ENCODE measurements at places on chromosomes 2 and 18.
A peak's percentile ranks its signal among the peaks of the same experiment; 100 is the strongest.

DNA sequence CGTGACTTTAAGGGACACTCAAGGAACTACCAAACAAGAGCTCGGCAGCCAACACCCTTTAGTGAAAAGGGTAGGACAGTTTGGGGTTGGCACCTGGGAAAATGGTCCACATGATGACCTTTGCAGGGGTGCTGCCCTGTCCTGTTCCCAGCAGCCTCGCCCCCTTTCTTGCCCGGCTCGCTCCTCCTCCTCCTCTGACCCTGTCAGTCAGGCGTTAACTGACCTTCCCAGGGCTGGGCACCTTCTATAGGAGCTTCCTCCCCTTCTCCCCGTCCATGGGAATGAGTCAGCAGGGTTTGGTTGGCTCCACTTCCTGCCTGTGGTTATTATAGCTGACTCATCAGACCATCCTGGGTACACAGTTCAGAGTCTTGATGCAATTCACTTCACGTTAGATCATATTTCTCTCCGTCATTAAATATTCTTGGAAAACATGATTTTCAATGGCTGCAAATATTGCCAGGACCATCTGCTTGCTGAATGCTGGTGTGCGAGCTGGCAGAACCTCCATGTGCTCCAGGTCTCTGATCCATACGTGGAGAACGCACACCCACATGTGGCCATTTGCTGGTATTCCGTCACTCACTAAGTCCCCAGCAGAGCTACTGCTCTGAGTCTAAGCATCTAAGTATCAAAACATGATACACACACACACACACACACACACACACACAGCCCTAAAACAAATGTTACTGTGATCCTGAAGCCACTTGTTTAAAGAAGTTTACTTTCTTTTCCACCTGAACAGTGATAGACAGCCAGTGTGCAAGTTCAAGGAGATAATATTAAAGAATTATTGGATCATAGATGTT is 185.0 kb downstream of the ANAPC1 start:
- DNase-seq, result peak; percentile 90

DNA sequence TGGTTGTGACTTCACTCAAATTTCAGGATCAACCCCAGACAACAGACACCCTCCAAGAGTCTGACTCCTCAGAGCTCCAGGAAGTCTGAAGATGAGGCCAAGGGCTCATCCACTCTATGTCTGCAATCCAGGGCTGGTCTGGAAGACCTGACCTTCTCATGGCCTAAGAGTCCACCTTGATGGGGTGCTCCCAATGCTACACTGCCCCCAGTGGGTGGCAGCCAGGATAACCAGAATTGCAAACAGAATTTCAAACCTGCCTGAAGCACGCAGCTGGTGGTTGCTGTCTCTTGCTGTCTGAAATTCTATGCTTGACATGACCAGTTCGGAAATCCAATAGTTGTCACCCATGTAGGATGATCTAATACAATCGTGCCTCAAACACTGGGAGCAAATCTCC is 96.0 kb downstream of the UXS1 start:
- no peak for DNase-seq

GRCh38 chr2:61995515-61995914 is 90.0 kb downstream of the COMMD1 start:
- DNase-seq, result no peak

GRCh38 chr2:188776634-188777033 is 197.5 kb upstream of the COL3A1 start:
- no peak for DNase-seq

GRCh38 chr2:230520875-230521155 is 104.8 kb downstream of the SP100 start:
- DNase-seq, result no peak

DNA sequence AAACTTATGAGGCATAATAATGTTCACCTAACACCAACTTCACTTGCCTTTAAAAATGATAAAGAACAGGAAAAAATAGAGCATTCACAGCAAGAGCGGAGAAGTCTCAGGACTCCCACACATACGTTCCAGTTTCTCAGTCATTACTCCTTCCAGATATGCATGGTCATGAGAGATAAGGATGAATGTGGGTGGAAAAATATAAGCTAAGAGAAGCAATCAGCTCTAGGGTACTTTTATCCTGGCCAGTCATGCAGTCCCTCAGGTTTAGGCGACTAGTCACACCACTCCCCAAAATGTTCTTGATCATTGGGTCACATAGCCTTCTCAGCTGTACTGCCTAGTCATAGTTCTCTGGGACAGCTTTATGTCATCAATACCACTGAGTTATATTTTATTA is 29.2 kb upstream of the CCDC178 start:
- DNase-seq, result no peak

- no peak for DNase-seq
Measured at GRCh38 chr2:162017233-162017632, 56.8 kb downstream of the DPP4 start.
